ENCODE measurements at places on chromosomes 6 and 20.

DNA sequence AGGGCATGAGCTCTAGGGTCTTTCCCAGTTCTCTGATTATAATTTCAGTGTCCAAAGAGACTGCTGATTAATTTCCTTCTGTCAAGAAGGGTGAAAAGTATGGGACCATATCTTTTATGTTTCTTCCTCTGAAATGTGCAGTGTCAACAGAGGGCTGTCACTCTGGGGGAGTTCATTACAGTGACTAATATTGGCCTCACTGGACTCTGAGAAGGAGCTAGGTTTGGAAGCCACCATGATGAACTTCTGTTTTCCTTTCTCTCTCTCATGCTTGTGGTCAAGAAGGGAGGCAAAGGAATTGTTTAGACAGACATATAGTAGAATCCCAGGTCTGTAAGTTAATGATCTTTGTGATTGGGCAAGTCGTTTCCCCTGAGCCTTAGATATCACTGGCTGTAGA lies 41.8 kb upstream of the BMP6 start:
- no peak for DNase-seq

DNA sequence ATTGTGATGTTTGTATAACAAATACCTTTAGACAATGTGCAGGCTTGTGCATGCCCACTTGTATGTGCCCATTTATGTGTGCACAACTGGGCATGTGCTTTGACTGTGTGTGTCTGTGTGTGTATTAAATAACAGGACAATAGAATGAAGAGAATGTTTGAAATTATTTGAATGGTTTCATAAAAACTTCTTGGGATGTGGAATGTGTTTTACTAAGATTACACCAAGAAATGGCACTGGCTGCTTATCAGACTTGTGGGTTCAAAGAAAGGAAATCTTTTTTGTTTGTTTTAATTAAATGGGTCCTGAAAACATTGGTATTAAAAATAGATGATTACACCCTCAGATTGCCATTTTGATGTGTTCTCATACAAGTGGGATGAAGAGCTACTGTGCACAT lies 191.6 kb upstream of the CCN2 start:
- no peak for DNase-seq

- DNase-seq: no peak
Measured at GRCh38 chr20:43984587-43984986, 69.9 kb downstream of the TOX2 start.

- no peak for DNase-seq
Measured at GRCh38 chr6:149289192-149289781, 28.2 kb upstream of the TAB2 start.

GRCh38 chr6:168529214-168529613 lies 88.2 kb downstream of the SMOC2 start:
- DNase-seq: no peak

GRCh38 chr6:107348224-107348623 lies 111.1 kb downstream of the PDSS2 start:
- no peak for DNase-seq

- DNase-seq: no peak
Measured at GRCh38 chr6:106568530-106568929, 60.8 kb downstream of the RTN4IP1 start.

DNA sequence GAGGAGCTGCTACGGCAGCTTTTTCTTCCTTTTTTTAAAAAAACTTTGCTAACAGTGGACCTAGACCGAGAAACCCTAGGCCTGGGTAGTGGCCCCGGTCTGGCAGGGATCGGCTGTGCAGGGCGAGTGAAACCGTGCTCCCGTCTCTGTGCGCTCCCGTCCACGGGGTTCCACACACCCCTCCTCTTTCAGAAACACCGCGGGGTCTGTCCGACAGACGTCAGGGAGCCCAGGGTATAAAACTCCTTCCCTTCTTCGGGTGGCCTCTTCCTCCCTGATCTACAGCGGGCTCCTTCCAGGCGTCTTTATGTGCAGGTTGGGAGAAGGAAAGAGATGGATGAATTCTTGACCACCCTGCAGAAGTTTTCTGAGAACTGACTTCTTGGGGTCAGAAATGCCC lies 27.1 kb upstream of the SMOC2 start:
- DNase-seq: no peak

GRCh38 chr6:123888771-123889513 lies 85.3 kb downstream of the NKAIN2 start:
- no peak for DNase-seq

GRCh38 chr6:33279971-33280511 lies 3.1 kb downstream of the B3GALT4 start:
- peak; percentile 61 for DNase-seq

- no peak for DNase-seq
Measured at GRCh38 chr6:84681693-84682326, 82.6 kb downstream of the TBX18 start.

DNA sequence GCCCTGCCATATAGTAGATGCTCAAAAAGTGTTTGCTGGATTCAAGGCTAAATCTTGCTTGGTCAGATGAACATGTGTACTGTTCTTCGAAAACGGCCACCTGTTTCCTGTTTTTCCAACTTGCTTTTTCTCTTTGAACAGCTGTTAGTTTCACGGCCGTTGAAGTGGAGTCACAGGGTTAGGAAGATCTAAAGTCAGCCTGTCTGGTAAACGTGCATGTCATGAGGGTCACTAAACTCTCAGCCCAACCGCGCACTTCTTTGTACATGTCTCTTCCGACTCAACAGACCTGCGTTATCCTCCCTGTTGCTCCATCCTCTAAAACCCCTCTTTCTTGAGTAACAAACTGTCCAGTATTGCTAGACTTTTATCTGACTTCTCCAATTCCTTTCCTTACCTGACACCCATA lies 93.2 kb upstream of the MAN1A1 start:
- no peak for DNase-seq

DNA sequence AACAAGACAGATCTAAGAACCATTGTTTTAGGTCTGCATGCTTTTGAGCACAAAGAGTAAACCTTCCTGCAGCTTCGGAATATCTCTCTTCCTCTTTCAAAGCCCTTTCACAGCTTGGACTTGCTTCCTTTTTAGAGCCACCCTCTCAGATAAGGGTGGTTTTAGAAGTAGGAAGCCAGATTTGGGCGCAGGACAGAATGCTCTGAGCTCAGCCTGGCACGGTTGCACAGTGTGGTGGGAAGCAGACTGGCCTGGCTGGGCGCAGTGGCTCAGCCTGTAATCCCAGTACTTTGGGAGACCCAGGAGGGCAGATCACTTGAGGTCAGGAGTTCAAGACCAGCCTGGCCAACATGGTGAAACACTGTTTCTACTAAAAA lies 35.6 kb upstream of the PNRC1 start:
- no peak for DNase-seq

DNA sequence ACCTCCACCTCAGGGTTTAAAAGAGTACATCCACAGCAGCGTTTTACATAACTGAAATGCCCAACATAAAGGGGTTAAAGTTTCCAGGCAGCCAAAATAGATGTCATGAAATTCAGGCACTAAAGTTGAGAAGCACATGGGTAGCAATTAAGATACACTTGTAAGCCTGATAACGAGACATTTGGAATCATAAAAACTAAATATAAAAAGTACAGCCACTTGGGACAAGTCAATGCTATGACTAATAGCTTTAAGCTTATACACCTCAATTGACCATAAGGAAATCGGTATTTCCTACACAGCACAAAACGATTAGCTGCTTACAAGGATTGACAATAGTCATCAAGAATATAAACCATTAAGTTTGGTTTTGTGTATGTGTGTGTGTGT lies 11.8 kb downstream of the LOC128125822 start:
- no peak for DNase-seq

DNA sequence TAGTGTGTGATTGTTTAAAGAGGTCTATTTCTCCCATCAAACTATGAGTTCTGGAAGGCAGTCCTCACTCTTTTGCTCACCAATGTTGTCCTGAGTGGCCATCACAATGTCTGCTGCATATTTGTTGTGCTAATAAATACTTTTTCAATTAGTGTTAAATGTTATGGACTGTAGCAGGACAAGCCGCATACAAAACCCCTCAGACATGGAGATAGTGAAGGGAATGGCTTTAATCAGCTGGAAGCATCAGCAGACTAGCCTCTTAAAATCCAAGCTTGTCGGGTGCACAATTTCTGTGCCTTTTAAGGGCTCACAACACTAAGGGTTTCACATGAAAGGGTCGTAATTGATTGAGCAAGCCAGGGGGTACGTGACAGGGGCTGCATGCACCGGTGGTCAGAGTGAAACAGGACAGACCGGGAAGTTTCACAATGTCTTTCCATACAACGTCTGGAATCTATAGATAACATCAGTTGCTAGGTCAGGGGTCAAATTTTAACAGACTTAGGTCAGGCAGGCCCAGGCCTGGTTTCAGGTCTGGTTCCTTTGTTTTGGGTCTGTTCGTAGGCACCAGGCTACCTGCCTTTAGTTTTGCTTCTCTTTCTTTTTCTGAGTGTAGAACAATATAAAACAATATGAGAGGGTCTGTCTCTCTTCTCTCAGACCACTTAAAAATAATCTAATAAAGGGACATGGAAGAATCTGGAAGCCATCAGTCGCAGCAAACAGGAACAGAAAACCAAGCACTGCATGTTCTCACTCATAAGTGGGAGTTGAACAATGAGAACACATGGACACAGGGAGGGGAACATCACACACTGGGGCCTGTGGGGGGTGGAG lies 327.6 kb upstream of the HTR1E start:
- DNase-seq: no peak

DNA sequence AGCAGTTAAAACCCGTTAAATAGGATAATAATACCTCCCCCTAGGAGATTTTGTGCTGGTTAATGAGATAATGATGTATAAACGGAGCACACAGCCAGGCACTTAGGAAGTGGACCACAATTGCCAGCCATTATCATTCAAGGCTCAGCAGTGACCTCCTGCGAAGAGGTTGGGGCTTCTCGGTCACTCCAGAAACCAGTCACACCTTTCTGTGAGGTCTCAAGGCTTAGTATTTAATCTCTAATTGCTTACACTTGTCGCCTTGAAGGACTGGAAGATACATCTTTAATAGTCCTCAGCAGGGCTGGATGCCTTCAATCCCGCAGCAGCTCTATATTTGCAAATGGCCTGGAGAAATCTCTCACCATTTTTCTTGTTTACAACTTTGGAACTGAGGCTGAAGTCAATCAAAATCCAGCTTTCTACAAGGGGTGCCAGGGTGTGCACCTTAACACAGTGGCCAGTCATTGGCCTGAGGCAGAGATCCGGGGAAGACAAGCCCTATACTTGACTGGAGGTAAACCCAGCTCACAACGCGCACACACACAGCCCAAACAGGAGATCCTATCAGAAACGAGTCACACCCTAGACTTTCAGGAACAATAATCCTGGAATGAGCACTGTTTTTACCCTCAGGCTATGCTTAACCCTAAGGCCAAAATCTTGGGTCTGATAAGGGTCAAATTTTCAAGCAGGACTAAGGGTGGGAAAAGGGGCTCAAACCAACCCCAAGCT lies 1.2 kb downstream of the POU5F1 start:
- DNase-seq: no peak

- no peak for DNase-seq
Measured at GRCh38 chr6:97778290-97779038, 495.4 kb upstream of the MMS22L start.

- DNase-seq: no peak
Measured at GRCh38 chr6:170136541-170137175, 154.2 kb downstream of the DLL1 start.

- DNase-seq: no peak
Measured at GRCh38 chr20:12040261-12040660, 122.6 kb downstream of the BTBD3 start.

GRCh38 chr6:102197211-102197610 lies 803.7 kb downstream of the GRIK2 start:
- DNase-seq: no peak

DNA sequence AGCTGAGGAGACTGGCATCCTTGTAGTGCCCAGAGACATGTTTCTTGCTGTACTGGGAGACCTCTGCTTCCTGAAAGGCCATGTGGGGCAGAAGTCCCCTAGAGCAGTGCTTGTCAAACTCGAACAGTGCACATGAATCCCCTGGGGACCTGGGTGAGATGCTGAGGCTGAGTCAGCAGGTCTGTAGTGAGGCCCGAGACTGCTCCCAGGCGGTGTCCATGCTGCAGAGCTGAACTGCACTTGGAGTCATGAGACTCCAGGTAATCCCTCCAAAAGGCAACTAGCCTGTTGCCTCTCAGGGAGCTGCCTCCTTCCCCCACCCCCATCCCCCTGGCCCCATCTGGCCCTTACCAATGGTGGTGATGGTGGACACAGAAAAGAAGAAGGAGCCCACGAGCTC lies 3.7 kb downstream of the KCNK17 start:
- DNase-seq: no peak

All from SW480 (cell line).